Bladder microvascular endothelial cell (primary cell): ENCODE measurements at places on chromosomes 7 and 10. TPM values are rescaled to one million over a fixed set of nuclear protein-coding genes. Genes with fewer than 3 reads are reported as not detected.

Gene SEMA3E
- total RNA-seq, result 0.32 and 1.7 TPM in 2 replicates

Gene TRIM73
- total RNA-seq, result 0.16 and 0.88 TPM in 2 replicates

Gene PAX4
- not detected in 2 replicates for total RNA-seq

Gene FBXW4
- total RNA-seq, result 24.1 and 33.2 TPM in 2 replicates

Gene NCF1
- total RNA-seq, result not detected in 2 replicates

Gene SHH
- total RNA-seq, result under 0.01 and 0.06 TPM in 2 replicates

Gene H2BK1
- total RNA-seq, result not detected in 2 replicates

Gene MLXIPL
- not detected in 2 replicates for total RNA-seq

Gene CLDN3
- 0.32 and 2.6 TPM in 2 replicates for total RNA-seq

Gene PKD2L1
- total RNA-seq, result not detected in 2 replicates

Gene TMEM178B
- 0.06 and 0.16 TPM in 2 replicates for total RNA-seq

Gene FGFR2
- not detected in 2 replicates for total RNA-seq

Gene VIPR2
- total RNA-seq, result not detected in 2 replicates

Gene PODXL
- total RNA-seq, result 57.8 and 189 TPM in 2 replicates

Gene MCM10
- total RNA-seq, result 14.2 and 18.1 TPM in 2 replicates

Gene GBX1
- not detected in 2 replicates for total RNA-seq

Gene VWDE
- total RNA-seq, result under 0.01 and 0.13 TPM in 2 replicates

Gene KCNH2
- 0.06 TPM in 1 of 2 replicates, not detected in the other for total RNA-seq

Gene EFCAB10
- 0.25 TPM in 1 of 2 replicates, not detected in the other for total RNA-seq

Gene TUBAL3
- total RNA-seq, result under 0.01 and 0.25 TPM in 2 replicates

Gene ASB4
- total RNA-seq, result not detected in 2 replicates

Gene CRYGN
- total RNA-seq, result not detected in 2 replicates

Gene IGFBP1
- 0.81 TPM in 1 of 2 replicates, not detected in the other for total RNA-seq

Gene EN2
- total RNA-seq, result not detected in 2 replicates

Gene GIMAP7
- total RNA-seq, result 41.2 and 88.9 TPM in 2 replicates

Gene TRPV6
- not detected in 2 replicates for total RNA-seq

Gene CRPPA
- 0.97 and 2.1 TPM in 2 replicates for total RNA-seq

Gene HMX3
- 0.16 TPM in 1 of 2 replicates, not detected in the other for total RNA-seq

Gene TAS2R3
- total RNA-seq, result 0.97 and 3.9 TPM in 2 replicates

Gene SLC16A9
- total RNA-seq, result 0.13 and 0.16 TPM in 2 replicates

Gene NUPR2
- total RNA-seq, result not detected in 2 replicates

Gene ZNF425
- 1.3 and 2.1 TPM in 2 replicates for total RNA-seq

Gene AKR1C8
- 0.16 TPM in 1 of 2 replicates, not detected in the other for total RNA-seq

Gene KLF14
- not detected in 2 replicates for total RNA-seq

Gene RSPH10B2
- under 0.01 and 0.50 TPM in 2 replicates for total RNA-seq

Gene WNT16
- not detected in 2 replicates for total RNA-seq

Gene FAM13C
- total RNA-seq, result 3.1 and 10.2 TPM in 2 replicates

Gene NEBL
- total RNA-seq, result 2.1 and 4.7 TPM in 2 replicates

Gene DYNC1I1
- 0.49 and 31.3 TPM in 2 replicates for total RNA-seq

Gene FAM221A
- total RNA-seq, result 4.2 and 8.6 TPM in 2 replicates

Gene LRMDA
- total RNA-seq, result 8.7 and 13.5 TPM in 2 replicates

Gene MYH16
- 0.13 and 0.16 TPM in 2 replicates for total RNA-seq

Gene HOXA9
- total RNA-seq, result 5.0 and 5.7 TPM in 2 replicates

Gene ZKSCAN5
- total RNA-seq, result 8.1 and 12.1 TPM in 2 replicates

Gene TRIM50
- not detected in 2 replicates for total RNA-seq

Gene PRKCQ
- total RNA-seq, result 0.16 and 0.31 TPM in 2 replicates

Gene PROSER2
- total RNA-seq, result 3.9 and 8.0 TPM in 2 replicates

Gene NUTM2E
- under 0.01 TPM in 1 of 2 replicates, not detected in the other for total RNA-seq

Gene LBX1
- total RNA-seq, result not detected in 2 replicates

Gene PNLIPRP2
- total RNA-seq, result not detected in 2 replicates

Gene PSD
- under 0.01 and 0.44 TPM in 2 replicates for total RNA-seq

Gene CAMK2B
- under 0.01 and 0.57 TPM in 2 replicates for total RNA-seq

Gene AGMO
- total RNA-seq, result 1.9 TPM in 2 replicates

Gene OR2A42
- total RNA-seq, result not detected in 2 replicates

Gene PRKG1
- total RNA-seq, result 0.32 and 10.1 TPM in 2 replicates
